Central memory CD8-positive, alpha-beta T cell (primary cell): ENCODE measurements at places on chromosomes 2 and 18.
A peak's percentile ranks its signal among the peaks of the same experiment; 100 is the strongest.

- no peak for DNase-seq
- peaks cover 9% of the 10 kb centered on the region for H3K27me3 ChIP-seq
- peaks cover 3% of the 10 kb centered on the region for H3K36me3 ChIP-seq
- no peak overlapping the region for H3K4me3 ChIP-seq
Measured at GRCh38 chr18:34972765-34973414, 68.3 kb upstream of the MAPRE2 start.

DNA sequence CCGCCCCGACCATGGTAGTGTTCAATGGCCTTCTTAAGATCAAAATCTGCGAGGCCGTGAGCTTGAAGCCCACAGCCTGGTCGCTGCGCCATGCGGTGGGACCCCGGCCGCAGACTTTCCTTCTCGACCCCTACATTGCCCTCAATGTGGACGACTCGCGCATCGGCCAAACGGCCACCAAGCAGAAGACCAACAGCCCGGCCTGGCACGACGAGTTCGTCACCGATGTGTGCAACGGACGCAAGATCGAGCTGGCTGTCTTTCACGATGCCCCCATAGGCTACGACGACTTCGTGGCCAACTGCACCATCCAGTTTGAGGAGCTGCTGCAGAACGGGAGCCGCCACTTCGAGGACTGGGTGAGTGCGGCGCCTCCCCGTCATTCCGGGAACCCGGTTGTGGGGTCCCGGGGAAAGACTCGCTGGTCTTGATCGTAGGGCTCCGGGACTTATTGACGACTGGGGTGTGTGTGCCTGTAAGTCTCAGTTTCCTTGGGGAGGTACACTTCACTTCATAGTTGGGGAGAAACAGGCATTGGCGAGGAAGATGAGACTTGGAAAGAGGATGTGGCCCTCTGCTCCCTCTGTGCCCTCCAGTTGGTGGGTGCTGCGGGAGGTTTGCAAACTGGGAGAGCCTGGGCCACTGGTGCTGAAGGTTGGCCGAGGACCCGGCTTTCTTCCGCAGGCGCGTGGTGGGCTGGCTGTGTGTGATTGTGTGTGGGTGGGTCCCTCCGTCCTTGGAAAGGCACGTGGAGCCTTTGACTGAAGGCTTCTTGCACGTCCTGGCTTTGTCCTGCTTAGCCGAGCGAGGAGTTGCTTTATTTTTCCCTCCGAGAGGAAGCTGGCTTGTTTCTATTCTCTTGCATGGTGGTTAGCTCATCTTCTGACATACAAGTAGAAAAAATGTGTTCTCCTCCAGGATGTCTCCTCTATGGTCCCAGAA is 886 bp downstream of the PRKCE start:
- DNase-seq: no peak
- peak overlapping the region; percentile 51 for H3K27ac ChIP-seq
- H3K4me1 ChIP-seq: peaks cover 29% of the 10 kb centered on the region
- H3K27me3 ChIP-seq: no peaks in the 10 kb centered on the region

GRCh38 chr2:20095469-20095868 is 44.0 kb upstream of the LAPTM4A start:
- no peak overlapping the region for H3K4me3 ChIP-seq
- no peaks in the 10 kb centered on the region for H3K4me1 ChIP-seq
- H3K27ac ChIP-seq: no peak overlapping the region
- peaks cover 38% of the 10 kb centered on the region for H3K27me3 ChIP-seq

DNA sequence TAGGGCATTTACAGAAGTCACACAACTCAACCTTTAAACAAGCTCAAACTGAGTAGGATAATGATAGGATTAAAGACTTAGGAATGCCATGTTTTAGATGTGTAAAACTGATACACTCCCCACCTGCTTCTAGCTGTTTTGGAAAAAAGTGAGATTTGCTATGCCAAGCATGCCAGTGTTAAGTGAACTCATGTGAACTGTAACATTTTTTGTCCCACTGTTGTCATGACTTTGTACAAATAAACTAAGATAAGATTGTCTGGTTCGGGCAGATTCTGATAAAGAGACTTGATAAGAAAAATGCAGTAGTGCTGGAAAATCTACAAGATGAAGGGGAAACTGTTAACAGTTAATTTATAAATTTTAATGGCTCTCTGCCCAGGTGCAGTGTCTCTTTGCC is 66.5 kb downstream of the GLS start:
- DNase-seq: no peak
- peaks cover 12% of the 10 kb centered on the region for H3K4me1 ChIP-seq
- no peak overlapping the region for H3K27ac ChIP-seq

- no peaks in the 10 kb centered on the region for H3K36me3 ChIP-seq
- no peak for DNase-seq
- peaks cover 44% of the 10 kb centered on the region for H3K27me3 ChIP-seq
- H3K4me3 ChIP-seq: no peak overlapping the region
Measured at GRCh38 chr18:9008200-9008708, 94.2 kb upstream of the NDUFV2 start.

DNA sequence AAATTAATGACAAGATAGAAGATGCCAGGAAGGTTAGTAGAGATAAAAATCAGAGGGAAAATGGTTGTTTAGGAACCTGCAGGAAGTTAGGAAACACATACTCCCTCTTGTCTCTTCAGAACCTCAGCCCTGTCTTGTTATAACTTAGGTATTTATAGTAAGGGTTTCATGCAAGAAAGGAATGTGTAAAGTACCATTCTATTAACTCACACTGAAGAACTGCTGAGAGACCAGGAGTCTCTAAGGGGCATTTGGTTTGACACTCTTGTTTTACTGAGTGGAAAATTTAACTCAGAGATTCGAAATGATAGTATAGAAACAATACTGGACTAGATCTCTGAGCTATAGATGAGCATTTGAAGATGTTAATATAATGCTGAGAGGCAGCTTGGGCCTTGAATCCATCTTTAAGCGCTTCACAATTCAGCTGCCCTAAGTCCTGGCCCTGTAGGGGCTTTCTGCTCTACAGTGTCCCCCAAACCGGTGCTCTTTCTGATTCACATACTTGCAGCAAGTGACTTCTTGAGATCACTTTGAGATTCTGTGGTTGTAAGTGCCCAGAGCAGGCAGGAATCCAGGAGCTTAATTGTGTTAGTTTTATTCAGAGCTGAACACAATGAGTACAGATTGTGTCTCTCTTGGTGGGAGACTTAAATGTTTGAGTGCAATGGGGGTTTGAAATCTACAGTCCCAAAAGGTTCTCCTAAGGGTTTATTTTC is 235.0 kb upstream of the RGPD4 start:
- no peaks in the 10 kb centered on the region for H3K36me3 ChIP-seq
- H3K4me3 ChIP-seq: no peak overlapping the region
- H3K27me3 ChIP-seq: no peaks in the 10 kb centered on the region
- no peaks in the 10 kb centered on the region for H3K4me1 ChIP-seq

DNA sequence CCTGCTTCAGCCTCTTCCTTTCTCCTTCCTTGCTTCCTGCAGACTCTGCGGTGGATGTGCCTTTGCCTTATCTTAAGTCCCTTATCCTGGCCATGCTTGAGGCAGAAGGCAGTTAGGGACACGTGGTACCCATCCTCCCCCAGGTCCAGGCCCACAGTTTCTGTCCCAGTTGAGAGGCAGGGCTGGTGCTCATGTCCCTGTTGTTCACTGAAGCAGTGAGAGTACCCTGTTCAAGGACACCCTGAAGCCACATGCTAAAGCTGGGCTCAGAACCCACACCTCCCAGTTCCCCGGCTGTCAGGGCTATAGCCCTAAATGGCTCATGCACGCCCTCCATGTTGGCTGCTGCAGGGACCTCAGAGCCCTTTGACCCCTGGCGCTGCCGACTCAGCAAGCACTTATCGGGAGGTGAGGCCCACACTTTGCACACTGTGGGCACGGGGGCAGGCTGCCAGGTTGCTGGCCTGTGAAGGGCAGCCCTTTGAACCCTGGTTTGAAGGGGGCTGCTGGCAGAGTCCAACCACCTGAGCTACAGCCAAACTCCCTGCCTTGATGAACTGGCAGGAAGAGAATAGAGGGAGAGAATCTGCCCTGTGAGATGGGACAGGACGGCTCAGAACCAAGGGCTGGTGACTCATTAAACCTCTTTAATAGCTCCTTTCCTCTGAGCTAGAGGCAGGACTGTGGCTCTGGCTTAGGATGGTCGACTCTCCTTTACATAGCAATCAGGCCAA is 6.3 kb downstream of the KHK start:
- DNase-seq: no peak
- no peak overlapping the region for H3K27ac ChIP-seq
- H3K4me3 ChIP-seq: no peak overlapping the region
- no peaks in the 10 kb centered on the region for H3K27me3 ChIP-seq

- peak overlapping the region; percentile 93 for H3K27ac ChIP-seq
- H3K27me3 ChIP-seq: no peaks in the 10 kb centered on the region
- DNase-seq: no peak
- peaks cover 85% of the 10 kb centered on the region for H3K4me1 ChIP-seq
Measured at GRCh38 chr2:233087713-233088112, 27.6 kb downstream of the INPP5D start.

DNA sequence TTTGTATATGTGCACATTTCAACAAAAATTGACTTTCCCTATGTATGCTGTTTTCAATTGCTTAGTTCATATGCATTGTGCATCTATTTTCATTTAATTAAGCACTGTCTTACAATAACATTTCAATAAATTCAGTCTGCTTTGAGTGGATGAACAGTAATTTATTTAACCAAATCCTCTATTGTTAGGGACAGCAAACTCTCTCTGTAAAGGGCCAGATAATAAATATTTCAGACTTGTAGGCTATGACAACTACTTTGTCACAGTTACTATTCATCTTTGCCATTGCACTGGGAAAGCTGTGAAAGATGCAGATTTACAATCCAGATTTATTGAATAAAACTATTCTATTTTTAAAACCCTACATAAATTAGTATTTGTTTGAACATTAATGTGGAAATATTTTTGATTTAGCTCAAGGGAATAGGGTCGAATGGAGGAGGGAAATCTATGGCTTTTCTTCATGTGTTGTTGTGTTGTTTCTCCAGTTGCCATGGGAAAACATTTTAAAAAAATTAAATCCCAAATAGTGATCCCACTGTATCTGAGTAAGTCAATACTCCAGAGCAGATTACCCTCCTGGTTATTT is 14.2 kb upstream of the RAB27B start:
- no peak overlapping the region for H3K4me3 ChIP-seq
- H3K27me3 ChIP-seq: peaks cover 17% of the 10 kb centered on the region
- no peak overlapping the region for H3K27ac ChIP-seq
- no peak for DNase-seq
- no peaks in the 10 kb centered on the region for H3K36me3 ChIP-seq
- peaks cover 17% of the 10 kb centered on the region for H3K4me1 ChIP-seq

- H3K4me3 ChIP-seq: no peak overlapping the region
- H3K36me3 ChIP-seq: no peaks in the 10 kb centered on the region
- H3K27me3 ChIP-seq: no peaks in the 10 kb centered on the region
- no peaks in the 10 kb centered on the region for H3K4me1 ChIP-seq
Measured at GRCh38 chr18:53941601-53942338, 282.7 kb downstream of the MBD2 start.

DNA sequence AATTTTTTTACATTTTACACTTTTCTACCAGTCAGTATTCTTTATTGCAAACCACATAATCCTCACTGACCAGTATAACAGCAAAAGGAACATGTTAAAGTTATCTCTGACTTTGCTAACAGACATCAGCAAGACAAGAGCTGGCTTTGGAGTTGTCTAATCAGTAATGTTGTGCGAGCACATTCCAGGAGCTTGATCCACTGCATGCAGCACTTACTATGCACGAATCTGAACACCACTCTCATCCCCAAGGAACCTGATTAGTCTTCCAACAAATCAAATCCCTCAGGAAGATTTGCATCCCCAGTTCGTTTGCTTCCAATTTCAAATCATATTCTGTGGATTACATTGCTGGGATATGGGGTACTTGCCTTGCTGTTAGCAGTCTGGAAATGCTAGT is 269.3 kb upstream of the EPC2 start:
- no peak for DNase-seq
- no peaks in the 10 kb centered on the region for H3K4me1 ChIP-seq
- H3K27me3 ChIP-seq: no peaks in the 10 kb centered on the region
- no peak overlapping the region for H3K27ac ChIP-seq

DNA sequence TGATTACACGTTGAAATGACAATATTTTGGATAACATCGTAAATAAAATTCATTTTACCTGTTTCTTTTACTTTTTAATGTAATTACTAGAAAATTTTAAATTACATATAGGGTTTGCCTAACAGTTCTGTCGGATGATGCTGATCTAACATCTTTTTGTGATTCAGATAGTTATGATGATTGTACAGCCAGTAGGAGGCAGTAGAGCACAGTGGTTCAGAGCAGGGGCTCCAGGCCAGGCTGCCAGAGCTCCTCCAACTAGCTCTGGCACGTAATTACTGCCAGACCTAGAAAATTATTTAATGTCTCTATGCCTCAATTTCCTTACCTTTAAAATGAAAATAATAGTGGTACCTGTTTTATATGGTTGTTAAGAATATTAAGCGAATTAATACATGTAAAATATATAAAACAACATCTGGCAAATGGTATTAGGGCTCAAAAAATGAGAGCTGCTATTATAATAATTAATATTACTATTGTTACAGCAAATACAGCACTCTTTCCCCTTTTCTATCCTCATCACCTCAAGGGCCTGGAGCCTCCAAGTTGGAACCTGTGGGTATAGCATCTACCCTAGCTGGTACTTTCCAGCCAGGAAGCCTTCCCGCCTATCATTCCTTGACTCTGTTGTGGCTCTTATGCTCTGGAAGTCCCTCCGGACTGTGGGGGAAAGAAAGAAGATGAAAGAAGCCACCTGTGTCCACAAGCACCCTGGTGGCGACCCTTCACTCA is 47.7 kb upstream of the PLA2R1 start:
- peaks cover 56% of the 10 kb centered on the region for H3K27me3 ChIP-seq
- H3K36me3 ChIP-seq: no peaks in the 10 kb centered on the region
- DNase-seq: no peak
- no peak overlapping the region for H3K4me3 ChIP-seq
- H3K27ac ChIP-seq: no peak overlapping the region

DNA sequence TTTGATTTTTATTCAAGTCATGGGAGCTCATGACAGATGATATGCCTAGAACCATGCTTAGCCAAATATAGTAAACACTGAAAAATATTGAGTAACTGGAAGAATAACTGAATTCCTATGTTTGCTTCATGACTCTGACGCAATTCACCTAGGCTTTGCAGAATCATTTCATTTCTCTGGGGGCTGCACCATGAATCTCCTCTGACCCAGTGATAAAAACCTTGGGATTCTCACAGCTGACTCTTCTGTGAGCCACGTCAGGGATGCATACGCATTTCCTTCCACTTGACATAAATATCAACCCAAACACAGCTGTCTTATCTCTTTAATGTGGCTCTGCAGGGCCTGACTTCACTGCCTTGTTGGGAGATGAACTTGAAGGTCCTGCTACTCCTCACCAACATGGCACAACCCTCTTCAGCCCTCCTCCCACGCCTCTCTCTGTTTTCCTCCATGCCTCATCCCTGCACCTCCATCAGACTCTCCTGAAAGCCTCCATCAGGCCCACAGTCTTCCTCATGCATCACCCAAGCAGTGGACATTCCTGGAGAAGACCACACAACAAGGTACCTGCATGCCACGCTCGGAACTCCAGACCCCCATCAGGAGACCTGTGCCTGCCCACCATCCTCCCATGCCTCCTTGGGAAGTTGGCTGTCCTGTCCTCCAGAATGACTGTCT is 29.8 kb downstream of the COL6A3 start:
- no peak overlapping the region for H3K27ac ChIP-seq
- no peak overlapping the region for H3K4me3 ChIP-seq
- no peaks in the 10 kb centered on the region for H3K4me1 ChIP-seq
- DNase-seq: no peak

GRCh38 chr18:79944126-79944731 is 7.2 kb downstream of the SLC66A2 start:
- DNase-seq: no peak
- no peaks in the 10 kb centered on the region for H3K27me3 ChIP-seq
- H3K36me3 ChIP-seq: peaks cover 25% of the 10 kb centered on the region
- H3K4me1 ChIP-seq: peaks cover 40% of the 10 kb centered on the region
- H3K4me3 ChIP-seq: peak overlapping the region; percentile 18

- H3K27me3 ChIP-seq: no peaks in the 10 kb centered on the region
- DNase-seq: no peak
- H3K4me1 ChIP-seq: no peaks in the 10 kb centered on the region
- H3K27ac ChIP-seq: no peak overlapping the region
- no peak overlapping the region for H3K4me3 ChIP-seq
Measured at GRCh38 chr18:39326772-39327171, 1761.2 kb upstream of the CELF4 start.
